Stimulated activated naive B cell treated with anti-CD40 and anti-IgM and Interleukin-4, amounts not matched to agents 10 μg/mL and 1 μg/mL and 100 μg/mL, for 72 hours (primary cell): ENCODE measurements at places on chromosomes 7 and 10.

GRCh38 chr7:26052706-26053105, 99.3 kb upstream of the NFE2L3 start:
- no peak for DNase-seq

DNA sequence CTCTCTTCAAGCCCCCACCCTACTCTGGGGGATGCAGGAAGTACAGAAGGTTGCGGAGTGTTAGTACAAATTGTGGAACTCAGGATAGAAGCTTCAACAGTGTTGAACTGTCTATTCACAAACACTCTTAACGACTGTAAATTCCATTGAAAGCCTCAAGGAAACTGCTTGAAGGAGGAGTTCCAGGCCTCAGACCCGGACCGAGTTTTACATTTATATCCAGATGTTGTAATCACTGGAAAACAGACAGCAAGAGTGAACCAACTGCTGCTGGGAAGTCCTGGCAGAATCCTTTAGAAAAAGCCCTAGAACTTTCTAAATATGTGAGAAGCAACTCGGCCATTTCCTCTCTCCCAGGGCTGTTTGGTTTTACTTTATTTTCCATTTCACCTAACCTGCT, 84.1 kb upstream of the LRRC18 start:
- DNase-seq, result no peak

DNA sequence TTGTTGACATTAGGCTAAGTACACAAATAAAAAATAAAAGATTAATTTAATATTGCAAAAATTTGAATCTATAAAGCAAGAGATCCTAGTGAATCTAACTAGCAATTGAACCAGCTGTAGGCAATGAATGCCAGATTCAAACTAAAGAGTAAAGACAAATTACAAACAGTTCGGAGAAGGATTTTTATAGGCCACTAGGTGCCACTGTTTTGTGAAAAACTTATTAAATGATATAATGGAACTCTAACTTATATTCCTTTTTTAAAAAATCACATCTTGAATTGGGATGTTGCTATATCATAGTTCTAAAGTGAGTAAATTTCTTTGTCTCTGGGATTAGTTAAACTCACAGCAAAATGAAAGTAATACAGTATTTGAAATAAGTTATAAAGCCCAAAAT, 39.1 kb upstream of the GNAI1 start:
- no peak for DNase-seq

- no peak for DNase-seq
These were observed 78.6 kb downstream of the NRF1 start for GRCh38 chr7:129689995-129690581.

GRCh38 chr7:101386558-101387231, 24.0 kb downstream of the COL26A1 start:
- no peak for DNase-seq

- DNase-seq, result no peak
These were observed 2.2 kb downstream of the MRPS17 start for GRCh38 chr7:55953707-55954475.
